IMR-90 (cell line): ENCODE measurements at places on chromosomes 7 and 10.

GRCh38 chr10:127882801-127883459 lies 9.8 kb downstream of the CLRN3 start:
- DNase-seq, result no peak

- DNase-seq, result no peak
Measured at GRCh38 chr7:9242636-9243035, 809.2 kb downstream of the NXPH1 start.

GRCh38 chr10:34291466-34292193 lies 523.5 kb downstream of the PARD3 start:
- no peak for DNase-seq

GRCh38 chr7:30804078-30804661 lies 33.0 kb downstream of the MINDY4 start:
- peak; percentile 93 for DNase-seq

DNA sequence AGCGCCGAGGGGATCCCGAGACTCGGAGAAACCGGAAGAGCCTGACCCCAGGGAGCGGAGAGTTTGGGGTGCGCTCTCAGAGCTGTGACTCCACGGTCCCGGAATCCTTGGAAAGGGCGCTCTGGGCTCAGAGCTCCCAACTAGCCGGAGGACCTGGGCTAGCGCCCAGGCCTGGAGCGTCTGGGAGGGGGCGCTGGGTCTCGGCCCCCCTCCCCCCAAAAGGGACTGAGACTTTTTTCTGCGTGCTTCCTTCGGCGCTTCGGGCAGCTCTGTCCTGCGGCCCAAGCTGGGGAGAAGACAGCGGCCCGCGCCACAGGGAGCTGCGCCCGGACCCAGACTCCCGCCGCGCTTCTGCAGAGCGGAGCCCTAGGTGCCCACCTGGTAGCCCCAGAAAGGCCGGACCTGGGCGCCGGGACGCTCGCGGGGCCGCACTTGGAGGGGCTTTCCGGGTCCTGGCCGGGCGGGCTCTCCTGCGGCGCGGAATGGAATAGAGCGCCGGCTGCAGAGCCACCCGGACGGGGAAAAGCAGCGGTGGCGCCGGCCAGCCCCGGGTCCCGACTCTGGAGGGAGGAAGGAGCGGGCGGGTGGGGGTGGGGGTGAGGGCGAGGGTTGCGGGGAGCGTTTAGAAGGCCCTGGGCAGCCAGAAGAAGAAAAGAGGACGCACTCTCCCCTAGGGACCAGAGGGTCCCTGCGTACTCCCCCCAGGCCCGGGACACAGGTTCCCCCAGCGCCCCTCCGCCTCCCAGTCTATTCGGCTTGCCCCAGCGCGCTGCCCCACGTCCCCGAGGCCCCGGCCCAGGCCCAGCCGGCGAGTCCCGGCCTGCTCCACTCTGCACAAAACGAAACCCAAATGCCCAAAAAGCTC lies 4.7 kb downstream of the ZNF503 start:
- DNase-seq, result no peak
